ENCODE measurements at places on chromosomes 5 and 9.

- DNase-seq, result no peak
Observed at GRCh38 chr9:113957821-113958341, 81.8 kb downstream of the ZNF618 start.

DNA sequence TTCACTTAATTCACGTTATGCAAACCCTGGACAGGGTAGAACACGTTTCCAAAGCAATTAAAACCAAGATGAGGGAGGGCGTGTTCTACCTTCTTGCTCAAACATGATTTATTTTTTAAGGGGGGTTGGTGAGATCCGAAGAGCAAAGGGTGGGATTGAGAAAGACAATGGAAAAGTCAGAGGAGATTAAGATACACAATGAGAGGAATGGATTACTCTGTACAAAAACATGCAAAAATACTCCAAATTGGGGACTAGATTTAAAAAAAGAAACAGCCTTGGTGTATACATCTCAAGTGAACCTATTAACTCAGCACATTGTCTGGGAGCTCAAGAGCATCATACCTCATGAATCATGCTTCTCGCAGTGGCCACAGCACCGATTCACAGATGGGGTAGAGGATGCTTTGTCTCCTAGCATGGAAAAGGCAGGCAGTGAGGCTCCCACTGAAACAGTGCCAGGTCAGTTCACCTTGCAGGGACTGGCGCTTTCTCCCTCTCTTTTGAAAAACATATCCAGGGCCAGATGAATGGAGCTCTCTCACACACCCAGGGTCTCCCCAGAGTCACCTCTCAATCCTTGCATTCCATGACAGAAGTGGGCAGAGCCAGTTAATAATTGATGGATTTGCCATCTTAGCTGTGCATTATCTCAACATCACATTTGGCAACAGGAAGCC is 459.7 kb downstream of the BNC2 start:
- no peak for DNase-seq

GRCh38 chr5:37951946-37952721 is 112.3 kb upstream of the GDNF start:
- no peak for DNase-seq

DNA sequence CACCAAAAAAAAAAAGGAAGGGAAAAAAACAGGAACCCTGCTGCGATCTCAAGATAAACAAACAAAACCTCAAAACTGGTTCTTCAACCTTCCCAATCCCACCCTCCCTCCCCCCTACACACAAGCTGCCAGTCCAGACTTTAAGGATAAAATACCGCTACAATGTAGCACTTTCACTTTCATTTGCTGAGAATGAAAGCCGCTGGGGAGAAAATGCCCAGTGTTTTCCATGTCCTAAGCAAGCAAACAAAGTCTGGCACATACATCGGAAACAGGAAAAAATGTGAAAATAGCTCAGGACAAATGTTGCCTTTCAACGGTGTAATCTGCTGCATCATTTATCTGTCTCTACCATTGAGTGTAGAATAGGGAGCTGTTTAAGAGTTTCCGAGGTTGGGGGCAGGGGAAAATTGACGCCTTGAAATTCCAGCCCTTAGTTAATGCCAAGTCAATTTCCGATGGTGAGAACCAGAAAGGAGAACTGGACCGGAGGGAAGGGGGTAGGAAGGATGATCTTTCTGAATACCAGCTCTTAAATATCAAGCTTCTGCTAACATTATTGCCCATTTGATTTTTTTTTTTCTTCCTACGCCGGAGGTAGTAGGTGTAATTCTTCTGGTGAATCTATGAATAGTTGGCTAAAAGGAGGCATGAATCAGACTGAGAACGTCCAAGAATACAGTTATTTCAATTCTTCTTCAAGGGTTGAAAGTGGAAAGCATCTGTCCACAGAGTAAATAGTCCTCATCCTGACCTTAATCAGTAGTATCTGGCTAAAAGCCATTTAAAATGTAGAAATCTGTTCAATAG is 1.2 kb upstream of the ADAMTS6 start:
- no peak for DNase-seq

GRCh38 chr5:149434162-149435014 is 55.3 kb upstream of the IL17B start:
- peak; percentile 38 for DNase-seq

DNA sequence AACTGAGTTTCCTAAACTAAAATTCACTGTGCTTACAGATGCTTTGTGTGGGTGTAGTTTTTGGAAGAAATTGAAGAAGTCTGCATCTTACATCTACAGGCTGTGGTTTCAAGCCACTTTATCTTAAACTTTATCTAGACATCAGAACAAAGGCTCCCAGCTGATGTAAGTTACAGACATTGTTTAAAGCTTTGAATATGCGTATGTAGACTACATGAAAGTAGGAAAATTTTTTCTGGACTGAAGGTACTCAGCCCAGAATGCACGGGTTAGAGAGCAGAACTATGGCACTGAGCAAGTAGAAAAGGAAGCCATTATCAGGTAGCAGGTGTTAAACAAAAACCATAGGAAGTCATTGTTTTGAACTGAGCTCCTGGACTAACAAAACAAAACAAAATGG is 185.4 kb downstream of the TTC39B start:
- no peak for DNase-seq

DNA sequence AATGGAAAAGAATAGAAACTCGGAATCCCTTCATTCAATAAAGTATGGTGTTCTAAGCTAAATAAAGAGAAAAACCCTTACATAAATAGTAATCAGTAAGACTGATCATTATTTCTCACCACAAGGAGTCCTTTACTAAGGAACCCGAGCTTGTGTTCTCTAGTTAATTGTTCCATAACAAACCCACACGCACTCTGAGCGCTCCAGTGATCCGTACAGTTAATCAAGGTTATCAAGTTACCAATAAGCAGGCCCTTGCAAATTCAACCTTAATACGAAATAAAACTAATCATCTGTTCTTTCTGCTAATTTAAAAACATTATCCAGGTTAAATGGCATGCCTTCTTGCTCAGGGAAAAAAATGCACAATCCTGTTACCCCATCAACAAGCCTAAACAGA is 224.4 kb downstream of the FRMD3 start:
- no peak for DNase-seq

DNA sequence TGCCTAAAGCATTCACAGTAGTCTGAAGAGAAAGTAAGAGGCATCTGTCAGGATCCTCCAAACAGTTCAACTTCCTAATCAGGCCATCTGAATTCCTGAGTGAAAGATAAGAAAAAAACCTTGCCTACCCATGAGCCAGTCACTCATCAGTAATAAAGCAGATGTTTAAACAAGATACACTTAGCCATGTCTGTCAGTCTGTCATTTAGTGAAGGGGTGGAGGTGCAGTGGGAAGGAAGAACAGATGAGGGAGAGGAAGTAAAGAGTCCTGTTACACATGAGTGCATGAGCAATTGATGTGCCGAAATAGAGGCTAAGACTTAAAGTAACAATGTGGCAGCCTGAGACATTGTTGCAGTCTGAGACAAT is 29.9 kb upstream of the DMRTA1 start:
- DNase-seq, result no peak

Data from activated CD4-positive, alpha-beta T cell treated with anti-CD3 and anti-CD28 coated beads for 24 hours (primary cell).